ENCODE measurements at places on chromosomes 1 and 21.

DNA sequence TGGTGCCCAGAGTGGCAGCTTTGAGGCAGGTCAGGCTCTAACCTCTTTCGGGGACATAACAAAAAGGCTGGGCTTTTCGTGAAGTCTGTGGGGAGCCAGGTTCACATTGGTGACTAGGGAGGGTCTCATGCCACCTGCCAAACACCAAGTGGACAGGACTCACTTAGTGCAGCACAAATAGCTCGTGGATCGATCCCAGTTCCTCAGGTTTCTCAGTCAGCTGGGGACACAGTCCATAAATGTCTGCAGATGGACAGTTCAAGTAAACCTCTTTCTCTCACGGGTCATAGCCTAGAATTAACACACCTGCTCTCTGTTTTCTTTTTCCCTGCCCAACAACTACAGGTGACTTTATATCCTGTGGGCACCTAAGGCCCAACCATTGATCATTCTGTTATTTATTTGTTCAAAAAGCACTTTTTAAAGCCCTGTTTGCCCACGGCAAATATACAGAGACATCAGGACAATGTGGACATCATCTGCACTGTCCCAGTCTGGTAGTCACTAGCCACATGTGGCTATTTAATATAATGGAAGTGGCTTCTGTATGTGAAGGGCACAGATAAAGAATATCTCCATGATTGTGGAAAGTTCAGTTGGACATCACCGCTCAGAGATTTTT lies 53.5 kb downstream of the CAPN2 start:
- no peak for DNase-seq

GRCh38 chr1:7159116-7159781 lies 374.0 kb downstream of the CAMTA1 start:
- DNase-seq = no peak

DNA sequence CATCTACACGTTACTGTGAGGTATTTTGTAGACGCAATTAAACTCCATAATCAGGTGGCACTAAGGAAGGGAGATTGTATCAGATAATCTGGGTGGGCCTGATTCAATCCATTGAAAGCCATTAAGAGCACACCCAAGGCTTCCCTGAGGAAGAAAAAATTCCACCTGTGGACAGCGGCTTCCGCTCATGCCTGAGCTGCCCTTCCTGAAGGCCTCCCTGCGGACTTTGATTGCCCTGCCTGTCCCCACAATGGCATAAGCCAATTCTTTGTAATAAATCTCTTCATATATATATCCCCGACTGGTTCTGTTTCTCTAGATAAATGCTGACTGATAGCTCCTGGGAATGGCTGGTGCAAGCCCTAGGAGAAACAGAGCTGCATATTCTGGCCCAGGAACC lies 138.3 kb downstream of the TGFBR3 start:
- no peak for DNase-seq

- DNase-seq = no peak
Measured at GRCh38 chr1:236147521-236148469, 5.5 kb downstream of the GPR137B start.

DNA sequence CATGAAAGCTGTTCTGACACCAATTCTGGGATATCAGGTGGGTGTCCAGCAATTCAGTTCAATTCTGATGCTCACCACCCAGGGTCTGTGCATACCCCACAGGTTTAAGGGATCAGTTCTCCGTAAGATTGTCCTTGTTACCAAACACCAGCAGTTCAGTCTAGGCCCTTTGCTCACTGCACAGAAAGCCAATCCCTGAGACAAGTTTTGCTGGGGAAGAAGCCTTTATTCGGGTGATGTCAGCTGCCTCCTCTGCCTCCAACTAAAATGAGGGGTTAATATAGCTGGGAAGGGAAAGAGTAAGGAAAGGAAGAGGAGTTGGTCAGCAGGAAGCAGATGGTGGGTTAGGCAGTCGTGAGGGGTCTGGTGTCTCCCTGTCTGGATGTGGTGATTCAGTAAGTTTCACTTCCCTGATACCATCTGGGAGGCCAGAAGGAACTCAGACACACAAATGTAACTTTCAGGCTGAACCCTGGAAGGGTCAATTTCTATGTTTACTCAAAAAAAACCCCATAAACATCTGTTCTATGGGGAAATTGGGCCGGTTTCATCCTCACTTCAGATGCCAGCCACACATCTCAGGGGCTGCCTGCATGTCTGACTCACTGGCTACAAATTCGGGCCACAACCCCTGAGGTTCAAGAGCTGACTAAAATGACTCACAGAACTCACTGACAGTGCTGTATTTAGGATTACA lies 83.3 kb upstream of the PGBD5 start:
- DNase-seq = no peak

GRCh38 chr1:184191181-184191621 lies 139.7 kb downstream of the TSEN15 start:
- DNase-seq = peak; percentile 83
